ENCODE measurements at places on chromosomes 12 and 14.

- DNase-seq = no peak
Measured at GRCh38 chr14:93343797-93344196, 3.2 kb upstream of the COX8C start.

- no peak for DNase-seq
Measured at GRCh38 chr12:91620992-91621391, 438.4 kb upstream of the DCN start.

DNA sequence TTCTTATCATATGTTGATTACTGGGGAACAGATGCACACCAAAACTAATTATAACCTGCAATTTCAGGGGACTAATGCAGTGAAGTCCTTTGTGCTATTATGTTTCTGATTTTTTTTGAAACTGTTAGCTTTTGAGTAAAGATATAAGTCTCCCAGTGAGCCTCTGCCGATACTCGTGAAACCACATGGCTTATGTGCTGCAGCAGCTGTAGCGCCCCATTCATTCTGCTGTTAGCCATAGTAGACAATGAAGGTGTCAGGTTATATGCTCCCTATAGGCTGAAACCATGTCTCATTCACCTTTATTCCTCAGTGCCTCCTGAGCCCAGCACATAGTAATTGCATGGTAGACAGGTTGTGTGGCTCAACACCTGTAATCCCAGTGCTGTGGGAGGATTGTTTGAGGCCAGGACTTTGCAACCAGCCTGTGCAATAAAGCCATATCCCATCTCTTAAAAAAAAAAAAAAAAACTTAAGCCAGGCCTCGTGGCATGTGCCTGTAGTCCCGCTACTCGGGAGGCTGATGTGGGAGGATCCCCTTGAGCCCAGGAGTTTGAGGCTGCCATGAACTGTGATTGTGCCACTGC lies 25.0 kb downstream of the GOLGA5 start:
- DNase-seq = no peak

- DNase-seq = no peak
Measured at GRCh38 chr12:49059299-49060171, 1.1 kb downstream of the KMT2D start.

Data from central memory CD4-positive, alpha-beta T cell (primary cell).